Kidney (tissue), 22 donors: ENCODE measurements at places on chromosomes 12 and 14.

- no peak for DNase-seq
These were observed 165.6 kb upstream of the CAND1 start for GRCh38 chr12:67103521-67103920.

DNA sequence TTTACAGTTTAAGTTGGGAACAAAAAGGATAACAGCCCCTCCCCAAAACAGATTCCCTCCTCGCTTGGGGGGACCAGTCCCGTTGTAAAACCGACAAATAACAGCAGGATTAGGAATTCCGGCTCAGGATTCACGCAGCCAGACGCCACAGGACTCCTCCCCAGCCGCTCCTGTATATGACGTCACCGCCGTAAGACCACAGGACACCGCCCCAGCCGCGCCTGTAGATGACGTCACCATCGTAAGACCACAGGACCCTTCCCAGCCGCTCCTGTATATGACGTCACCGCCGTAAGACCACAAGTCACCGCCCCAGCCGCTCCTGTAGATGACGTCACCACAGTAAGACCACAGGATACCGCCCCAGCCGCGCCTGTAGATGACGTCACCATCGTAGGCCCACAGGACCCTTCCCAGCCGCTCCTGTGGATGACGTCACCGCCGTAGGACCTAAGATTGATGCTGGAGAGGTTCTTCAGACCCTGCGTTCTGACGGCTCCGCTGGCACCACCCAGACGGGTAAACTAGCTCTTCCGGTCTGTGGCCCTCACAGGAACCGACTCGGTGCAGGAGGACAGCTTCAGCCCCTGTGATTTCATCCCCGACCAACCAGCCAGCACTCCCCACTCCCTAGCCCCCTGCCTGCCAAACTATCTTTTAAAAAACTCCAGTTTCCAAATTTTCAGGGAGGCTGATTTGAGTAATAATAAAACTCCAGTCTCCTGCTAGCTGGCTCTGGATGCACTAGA lies 43.9 kb upstream of the FBRSL1 start:
- DNase-seq: peak; percentile 81

GRCh38 chr12:25521625-25522256 lies 31.3 kb downstream of the LMNTD1 start:
- DNase-seq: no peak

- DNase-seq: no peak
These were observed 4.4 kb downstream of the BLTP3B start for GRCh38 chr12:100138048-100138802.

- no peak for DNase-seq
These were observed 71.3 kb downstream of the PDE3A start for GRCh38 chr12:20439626-20440025.

- peak; percentile 27 for DNase-seq
These were observed 108.3 kb downstream of the IGF1 start for GRCh38 chr12:102372087-102372486.

GRCh38 chr14:68791078-68791901 lies 1.6 kb downstream of the ZFP36L1 start:
- DNase-seq: peak; percentile 35

- no peak for DNase-seq
These were observed 37.3 kb upstream of the PLEKHG6 start for GRCh38 chr12:6273205-6273540.

GRCh38 chr14:31936115-31936514 lies 141.0 kb upstream of the ARHGAP5 start:
- no peak for DNase-seq

GRCh38 chr12:93016752-93017350 lies 87.8 kb upstream of the EEA1 start:
- DNase-seq: no peak

GRCh38 chr12:6766651-6767349 lies 637 bp downstream of the PTMS start:
- peak; percentile 90 for DNase-seq

GRCh38 chr12:15584366-15585041 lies 204.7 kb downstream of the EPS8 start:
- DNase-seq: no peak

DNA sequence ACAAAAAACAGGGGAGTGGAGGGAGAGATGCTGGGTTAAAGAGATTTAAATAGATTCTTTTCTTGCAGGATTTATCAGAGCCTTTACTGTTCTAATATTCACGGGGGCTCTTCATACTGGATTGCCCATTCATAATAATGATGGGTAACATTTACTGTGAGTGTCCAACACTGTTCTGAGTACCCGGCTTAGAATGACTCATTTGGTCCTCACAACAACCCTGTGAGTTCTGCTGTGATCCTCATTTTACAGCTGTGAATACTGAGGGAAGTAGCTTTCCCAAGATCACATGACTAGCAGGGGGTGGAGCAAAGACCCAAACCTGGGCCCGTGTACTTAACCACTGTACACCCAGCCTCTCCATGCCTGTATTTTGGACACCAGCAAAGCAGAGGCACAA lies 113.4 kb downstream of the NT5DC3 start:
- no peak for DNase-seq

DNA sequence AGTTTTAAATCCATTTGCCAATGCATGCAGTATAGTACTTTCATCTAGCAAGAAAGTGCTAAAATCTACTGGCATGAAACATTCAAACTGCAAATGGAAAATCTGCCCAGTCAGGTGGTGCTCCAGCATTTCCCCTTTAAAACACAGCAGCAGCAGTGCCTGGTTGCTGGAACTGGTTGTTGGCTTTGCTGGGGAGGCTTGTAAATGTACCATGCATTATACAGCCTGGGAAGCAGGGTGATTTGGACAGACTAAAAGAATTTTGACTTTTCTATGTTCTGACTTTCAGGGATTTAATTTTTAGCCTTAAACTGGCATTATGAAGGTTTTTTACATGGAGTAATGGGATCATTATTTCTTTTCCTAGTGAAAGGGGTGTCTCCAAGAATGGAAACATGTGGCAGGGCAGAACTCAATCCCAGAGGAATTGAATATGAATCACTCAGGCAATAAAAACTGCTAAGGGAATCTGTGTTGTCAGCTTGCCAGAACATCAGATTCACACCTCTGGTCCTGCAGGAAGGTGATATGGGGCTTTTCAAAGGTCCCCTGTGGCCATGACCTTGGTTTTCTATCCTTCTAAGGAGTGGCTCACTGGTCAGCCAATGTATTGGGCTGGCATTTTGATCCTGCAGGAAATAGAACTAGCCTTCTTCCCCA lies 9.0 kb upstream of the PAX9 start:
- no peak for DNase-seq

DNA sequence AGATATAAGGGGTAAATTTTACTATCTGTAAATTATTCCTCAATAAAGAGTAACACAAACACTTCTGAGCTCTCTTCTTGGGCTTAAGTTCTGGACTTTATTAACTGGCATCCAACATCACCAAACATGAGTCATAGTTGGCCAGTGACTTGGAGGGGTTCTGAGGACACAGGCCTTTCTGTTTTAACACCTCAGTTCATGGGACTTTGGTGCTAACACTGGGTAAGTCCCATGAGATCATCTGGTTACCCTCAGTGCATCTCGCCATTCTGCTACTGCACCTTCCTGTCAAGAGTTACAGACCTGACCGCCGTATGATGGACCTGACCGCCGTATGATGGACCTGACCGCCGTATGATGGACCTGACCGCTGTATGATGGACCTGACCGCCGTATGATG lies 9.9 kb downstream of the SLC15A4 start:
- no peak for DNase-seq

DNA sequence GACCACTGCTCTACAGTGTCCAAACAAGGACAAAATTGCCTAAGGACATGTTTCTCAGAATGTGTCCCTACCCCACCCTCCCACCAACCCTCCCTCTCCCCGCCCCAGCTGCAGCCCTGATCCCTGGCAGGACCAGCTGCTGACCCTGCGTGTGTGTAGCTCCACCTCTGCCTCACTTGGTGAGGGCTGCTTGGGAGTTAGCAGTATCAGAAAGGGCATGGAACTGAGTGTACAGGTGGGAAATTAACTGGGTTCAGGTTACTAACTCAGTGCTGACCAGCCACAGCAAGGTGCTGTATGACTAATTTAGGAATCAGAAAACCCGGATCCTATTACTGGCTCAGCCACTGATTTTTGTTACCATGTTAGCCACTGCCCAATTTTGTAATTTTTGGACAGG lies 11.3 kb upstream of the PLEKHD1 start:
- DNase-seq: no peak

DNA sequence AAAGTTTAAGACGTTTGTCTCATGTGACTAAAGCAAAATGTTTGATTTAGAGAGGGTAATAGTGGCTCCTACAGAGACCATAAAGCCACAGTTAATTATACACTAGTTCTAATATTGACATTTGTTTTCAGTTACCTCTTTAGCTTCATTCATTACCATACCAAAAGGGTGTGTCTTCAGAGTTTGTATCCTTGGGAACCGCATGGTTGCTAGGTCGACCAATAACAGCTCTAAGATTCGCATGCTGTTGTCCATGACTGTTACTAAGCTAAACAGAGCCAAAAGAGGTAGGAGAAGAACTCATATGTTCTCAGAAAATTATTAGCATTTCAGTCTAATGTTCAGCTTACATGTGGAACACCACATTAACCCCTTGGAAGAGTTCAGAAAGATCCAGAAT lies 36.2 kb upstream of the ETNK1 start:
- DNase-seq: no peak

DNA sequence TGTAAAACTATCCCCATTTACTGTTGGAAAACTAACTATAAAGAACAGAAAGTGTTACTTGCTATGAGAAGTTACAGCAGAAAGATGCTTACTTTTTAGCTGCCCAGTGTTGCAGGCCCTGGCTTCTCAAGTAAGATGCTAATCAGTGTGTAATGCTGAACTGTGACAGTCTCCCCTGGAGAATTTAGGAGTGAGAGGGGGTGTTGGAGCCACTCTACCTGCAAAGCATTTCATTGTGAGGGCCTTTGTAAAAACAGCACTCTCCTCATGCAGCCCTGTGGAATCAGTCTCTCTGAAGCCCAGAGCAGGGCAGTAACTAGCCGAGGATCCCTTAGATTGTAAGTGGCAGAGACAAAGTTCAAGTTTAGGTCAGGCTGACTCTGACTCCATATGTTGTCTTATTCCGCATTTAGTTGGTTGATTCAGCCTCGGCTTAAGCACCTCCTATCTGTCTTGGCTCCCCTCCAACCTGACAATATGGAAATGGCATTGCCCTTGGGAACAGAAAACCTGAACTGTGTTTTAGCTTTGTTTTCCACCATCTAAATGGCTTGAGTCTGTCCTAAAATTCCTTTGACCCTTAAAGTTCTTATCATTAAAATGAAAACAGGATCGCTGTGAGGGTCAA lies 141.3 kb downstream of the PRKCH start:
- DNase-seq: no peak

DNA sequence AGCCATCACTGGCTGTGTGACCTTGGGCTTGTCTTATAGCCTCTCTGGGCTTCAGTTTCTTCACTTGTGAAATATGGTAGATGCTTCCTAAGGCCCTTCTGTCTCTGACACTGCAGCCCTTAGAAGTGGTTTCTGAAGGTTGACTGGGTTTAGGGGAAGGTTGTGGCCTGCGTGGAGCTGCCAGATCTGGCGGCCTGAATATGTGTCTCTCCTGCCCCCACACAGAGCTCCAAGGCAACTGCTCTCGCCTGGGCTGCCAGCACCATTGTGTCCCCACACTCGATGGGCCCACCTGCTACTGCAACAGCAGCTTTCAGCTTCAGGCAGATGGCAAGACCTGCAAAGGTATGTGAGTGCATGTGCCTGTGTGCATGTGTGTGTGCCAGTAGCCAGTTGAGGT lies 4.0 kb downstream of the LRP1-AS start:
- no peak for DNase-seq

- DNase-seq: peak; percentile 99
These were observed at the start of gene HSP90AA1 for GRCh38 chr14:102086972-102087761. Gene HSP90AA1 (minus strand): TSS chr14:102087044. CDS start chr14:102086378, 666 bp downstream.

DNA sequence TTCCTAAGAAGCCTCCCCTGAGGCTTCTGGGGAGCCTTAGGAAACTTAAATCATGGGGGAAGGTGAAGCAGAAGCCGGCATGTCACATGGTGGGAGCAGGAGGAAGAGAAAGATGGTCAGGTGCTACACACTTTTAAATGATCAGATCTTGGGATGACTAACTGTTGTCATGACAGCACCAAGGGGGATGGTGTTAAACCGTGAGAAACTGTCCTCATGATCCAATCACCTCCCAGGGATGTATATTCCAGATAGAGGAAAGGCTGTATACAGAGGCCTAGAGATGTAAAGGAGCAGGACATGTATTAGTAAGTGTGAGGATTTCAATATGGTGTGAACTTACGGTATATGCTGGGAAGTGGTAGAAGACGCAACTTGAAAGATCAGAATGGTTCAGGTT lies 121.1 kb downstream of the CAND1 start:
- DNase-seq: no peak

DNA sequence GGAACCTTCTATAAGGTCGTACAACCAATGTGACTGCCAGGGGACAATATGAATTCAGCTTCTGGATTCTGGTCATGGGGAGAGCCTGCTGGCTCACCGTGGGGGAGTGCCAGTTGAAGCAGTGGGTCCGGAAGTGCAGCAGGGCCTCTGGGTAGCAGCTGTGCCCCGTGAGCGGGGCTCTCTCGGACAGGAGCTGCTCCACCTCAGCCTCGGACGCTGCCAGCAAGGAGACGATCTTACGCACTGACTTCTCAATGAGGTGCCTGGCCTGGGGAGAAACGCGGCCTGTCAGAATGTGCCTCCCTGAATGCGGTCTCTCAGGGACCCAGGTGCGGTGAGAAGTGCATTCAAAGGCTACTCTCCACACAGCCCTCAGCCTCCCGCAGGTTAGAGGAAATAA lies 42.0 kb downstream of the LGMN start:
- DNase-seq: no peak

DNA sequence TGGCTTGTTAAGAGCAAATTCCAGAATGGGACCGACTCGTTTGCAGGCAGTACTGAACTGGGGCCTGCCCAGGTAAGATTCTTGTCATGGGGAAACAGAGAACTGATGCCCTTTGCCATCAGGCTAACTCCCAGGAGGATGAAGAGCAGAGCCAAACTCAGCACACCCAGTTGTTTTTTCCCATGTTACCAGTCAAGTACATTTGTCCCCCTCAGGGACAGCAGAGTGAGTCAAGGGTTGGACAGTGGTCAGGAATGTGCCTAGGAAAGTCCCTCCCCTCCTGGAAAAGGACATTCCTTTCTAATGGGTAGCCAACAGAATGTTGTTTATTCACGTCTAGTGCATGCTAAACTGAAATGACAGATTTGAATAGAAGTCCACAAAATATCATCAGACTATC lies 1.6 kb downstream of the ART4 start:
- no peak for DNase-seq
